ENCODE measurements at places on chromosomes 11 and 22.

GRCh38 chr22:32401486-32401885 is 10.6 kb downstream of the RTCB start:
- DNase-seq: no peak

DNA sequence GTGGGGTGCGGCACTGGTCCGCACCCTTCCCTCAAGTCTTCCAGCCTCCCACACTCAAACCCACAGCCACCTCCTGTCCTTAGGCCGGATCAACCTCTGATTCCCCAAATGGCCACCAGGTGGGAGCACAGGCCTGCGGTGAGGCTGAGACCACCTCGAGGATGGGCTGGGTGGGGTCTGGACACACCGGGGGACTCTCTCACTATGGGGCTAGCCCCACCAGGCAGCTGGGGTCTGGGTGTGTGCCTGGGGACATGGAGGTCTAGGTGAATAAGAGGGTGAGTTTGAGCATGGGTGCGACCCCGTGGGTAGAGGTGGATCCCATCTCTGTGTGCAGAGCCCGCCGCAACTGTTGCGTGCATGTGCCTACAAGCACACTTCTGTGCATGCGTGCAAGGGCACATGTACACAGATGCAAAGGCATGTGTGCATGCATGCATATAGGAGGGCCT is 32.6 kb downstream of the MYO18B start:
- no peak for DNase-seq

DNA sequence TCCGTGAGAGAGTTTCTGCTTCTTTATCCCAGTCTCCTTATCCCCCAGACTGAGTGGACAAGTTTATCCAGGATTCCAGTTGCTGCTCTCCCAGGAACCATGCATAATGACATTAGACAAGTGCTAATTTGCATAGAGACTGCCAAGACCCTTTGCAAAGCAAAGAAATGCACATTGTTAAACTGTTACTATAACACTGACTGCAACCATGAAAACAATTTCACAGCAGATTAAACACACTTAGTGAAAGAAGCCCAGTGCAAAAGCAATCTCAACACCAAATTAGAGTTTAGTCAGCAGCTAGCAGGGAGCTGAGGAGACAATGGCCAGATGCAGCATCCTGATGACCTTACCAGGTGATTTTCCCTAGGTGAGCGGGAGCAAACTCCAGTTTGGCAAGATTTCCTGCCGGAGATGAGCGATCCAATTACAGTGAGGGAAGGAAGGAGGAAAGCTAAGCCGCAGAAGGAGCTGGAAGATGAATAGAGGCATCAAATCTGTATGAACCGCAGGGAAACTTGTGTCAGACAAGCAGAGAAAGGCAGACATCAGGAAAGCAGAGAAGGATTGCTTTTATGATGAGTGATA is 273.8 kb upstream of the B3GAT1 start:
- no peak for DNase-seq

DNA sequence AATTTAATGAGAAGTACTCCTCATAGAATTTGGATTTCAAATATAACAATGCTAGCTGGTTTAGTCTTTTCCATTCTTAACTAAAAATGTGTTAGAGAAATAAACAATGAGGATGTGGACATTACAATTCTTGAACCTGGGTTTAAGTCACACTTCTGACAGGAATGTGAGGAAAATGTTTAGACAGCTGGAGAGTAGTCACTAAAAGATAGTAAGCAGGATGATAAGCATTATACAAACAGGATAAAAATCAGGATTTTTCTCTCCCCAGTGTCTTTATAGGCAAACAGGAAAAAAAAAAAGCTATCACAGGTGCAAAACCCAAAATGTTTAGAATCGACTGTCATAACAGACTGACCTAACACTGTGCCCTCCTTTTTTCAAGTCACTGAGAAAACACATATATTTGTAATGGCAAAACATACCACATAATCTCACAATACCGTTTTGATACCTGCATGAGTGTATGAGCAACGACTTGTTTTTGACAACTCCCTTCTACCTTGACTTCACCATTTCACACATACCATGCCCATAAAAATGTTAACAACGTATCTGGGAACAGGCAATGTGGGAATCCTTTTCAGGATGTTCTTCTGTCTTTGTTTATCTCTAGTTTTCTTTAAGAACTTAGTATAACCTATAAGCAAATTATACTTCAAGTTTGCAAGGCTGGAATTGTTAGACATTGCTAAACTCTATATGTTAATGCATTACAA is 242.0 kb downstream of the SBF2 start:
- no peak for DNase-seq

- DNase-seq: no peak
Measured at GRCh38 chr11:100776212-100776896, 89.3 kb downstream of the ARHGAP42 start.

GRCh38 chr11:465896-466530 is 15.9 kb downstream of the PTDSS2 start:
- DNase-seq: no peak

GRCh38 chr11:82995754-82996398 is 75.8 kb downstream of the RAB30 start:
- DNase-seq: no peak

- DNase-seq: no peak
Measured at GRCh38 chr11:74839971-74840370, 91.3 kb downstream of the RNF169 start.

GRCh38 chr11:12241401-12241800 is 131.0 kb downstream of the MICAL2 start:
- DNase-seq: no peak

DNA sequence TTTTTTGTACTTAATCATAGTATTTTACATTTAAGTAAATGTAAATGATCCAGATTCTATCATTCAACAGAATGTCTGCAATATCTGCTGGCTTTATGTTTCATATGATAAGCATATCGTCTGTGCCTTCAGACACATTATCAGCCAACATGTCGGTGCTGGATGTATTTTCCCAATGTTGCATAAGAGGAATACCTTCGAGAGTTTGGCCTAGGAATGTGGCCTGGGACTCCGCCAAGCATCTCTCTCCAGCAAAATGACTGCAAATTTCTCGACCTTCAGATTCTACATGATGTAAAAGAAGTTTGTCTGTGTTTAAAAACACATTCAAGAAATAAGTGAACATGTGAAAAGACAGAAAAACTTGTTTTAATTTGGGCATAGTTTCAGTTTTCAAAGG is 6.9 kb downstream of the BDNF start:
- no peak for DNase-seq

DNA sequence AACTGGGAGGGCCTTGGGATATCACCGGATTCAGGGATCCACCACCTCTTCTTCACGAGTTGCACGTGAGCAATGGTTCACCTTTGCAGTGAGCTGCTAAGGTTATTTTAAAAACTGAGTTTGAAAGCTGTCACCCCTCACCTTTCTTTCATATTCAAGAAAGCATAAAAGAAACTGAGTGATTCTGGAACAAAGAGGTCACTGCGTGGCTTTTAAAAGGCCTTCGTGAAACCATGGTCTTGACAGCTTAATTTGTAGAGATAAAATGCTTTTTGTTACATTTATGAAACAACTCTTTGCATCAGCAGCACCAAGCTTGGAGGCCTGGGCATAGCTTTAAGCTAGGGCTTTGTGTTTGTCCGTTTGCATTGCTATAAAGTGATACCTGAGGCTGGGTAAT is 101.4 kb upstream of the NECTIN1 start:
- no peak for DNase-seq

GRCh38 chr11:94342250-94342649 is 37.9 kb downstream of the IZUMO1R start:
- DNase-seq: no peak

DNA sequence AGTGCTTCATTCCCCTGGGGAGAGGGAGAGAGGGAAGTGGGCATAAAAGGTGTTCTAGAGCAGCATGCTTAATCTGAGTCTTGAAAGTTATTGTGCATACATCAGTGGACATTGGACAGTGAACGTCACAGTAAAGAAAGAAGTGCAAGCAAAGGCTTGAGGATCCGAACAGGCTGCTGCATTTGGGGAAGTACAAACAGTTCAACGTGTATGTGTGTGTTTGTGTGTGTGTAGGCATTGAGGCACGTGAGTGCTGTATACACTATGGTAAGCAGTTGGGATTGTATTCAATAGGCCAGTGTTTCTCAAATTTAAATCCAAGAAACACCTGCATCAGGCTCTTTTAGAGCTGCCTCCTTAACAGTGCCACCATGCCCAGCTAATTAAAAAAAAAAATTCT is 10.4 kb upstream of the EIF3M start:
- no peak for DNase-seq

DNA sequence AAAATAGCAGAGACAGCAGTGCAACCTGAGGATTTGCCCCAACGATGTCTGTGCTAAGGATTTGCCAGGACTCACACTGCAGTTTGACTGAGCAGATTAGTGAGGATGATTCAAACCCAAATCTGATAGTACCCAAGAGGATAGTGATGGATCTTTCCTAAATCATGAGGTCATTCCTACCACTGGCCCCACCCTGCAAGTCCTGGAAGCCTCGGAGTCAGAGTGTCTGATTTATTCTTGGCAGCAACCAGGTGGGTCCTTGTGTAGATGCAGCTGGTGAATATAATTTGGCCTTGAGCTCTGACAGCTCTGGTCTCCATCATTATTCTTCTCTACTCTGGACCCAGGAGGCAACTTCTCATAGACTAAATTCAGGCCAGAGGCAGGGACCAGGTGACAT is 179.3 kb upstream of the RAG2 start:
- no peak for DNase-seq

- no peak for DNase-seq
Measured at GRCh38 chr22:48537343-48537680, 1290.4 kb downstream of the BRD1 start.

GRCh38 chr11:73956876-73957653 is 6.2 kb downstream of the DNAJB13 start:
- DNase-seq: no peak

GRCh38 chr11:19370100-19370861 is 129.5 kb upstream of the E2F8 start:
- DNase-seq: no peak

DNA sequence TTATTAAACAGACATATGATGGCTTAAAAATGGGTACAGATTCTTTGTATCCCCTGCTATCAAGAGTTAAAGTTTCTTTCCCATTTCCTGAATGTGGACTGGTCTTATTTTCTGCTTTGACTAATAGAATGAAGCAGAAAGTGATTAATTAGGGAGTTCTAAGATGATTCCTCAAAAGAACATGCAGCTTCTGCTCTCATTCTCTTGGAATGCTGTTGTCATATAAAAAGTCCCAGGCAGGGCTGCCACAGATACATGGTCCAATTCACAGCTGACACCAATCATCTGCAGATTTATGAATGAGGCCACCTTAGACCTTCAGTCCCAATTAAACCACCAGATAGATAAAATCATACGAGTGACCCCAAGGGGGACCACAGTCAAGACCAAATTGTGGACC is 844.5 kb upstream of the RAG2 start:
- DNase-seq: no peak

DNA sequence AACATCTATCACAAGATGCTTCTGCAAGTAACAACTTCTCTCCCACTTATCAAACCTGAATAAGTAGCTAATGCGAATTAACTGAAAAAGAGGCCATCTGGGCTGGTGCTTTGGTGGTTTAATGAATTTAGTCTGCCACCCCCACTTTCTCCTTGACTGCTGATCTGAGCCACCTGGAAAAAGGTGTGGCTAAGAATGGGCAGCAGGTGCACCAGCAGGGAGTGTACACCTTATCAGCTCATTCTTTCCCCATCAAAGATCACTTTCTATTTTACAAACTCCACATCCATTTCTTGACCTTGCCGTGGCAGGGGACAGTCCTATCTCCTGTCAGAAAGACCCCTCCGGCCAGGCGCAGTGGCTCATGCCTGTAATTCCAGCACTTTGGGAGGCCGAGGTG is 6.5 kb downstream of the RFPL3 start:
- DNase-seq: no peak

- DNase-seq: no peak
Measured at GRCh38 chr11:94768602-94769541, 716 bp downstream of the AMOTL1 start.

DNA sequence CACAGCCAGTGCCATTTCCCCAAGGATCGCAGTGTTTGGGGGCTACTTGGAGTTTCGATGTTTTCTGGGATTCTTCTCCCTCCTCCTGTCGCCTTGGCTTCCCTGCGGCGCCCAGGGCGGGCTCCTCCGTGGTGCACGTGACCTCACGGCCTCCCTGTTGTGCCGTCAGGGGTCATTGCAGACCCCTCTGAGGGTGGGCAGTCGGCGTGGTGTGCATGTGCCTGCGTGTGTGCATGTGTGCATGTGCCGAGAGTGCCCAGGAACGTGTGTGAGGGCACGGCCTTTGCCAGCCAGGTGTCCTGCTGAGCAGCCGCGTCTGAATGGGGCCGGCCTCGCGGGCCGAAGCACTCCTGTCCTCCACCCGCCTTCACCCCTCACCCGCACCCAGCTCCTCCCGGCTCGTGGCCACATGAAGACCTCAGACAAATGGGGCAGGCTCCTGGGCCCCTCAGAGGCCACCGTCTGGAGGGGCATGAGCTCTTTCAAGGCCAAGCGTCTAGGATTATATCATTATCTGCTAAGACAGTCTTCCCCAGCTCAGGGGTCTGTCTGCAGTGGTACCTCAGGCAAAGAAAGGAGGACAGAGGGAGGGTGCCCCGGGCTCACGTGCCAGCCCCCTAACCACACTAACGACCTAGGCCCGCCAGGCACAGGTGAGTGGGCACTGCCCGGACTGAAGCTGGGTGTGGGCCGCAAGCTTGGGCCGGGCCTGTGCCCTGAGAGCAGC is 9.4 kb upstream of the MRPL23 start:
- no peak for DNase-seq

DNA sequence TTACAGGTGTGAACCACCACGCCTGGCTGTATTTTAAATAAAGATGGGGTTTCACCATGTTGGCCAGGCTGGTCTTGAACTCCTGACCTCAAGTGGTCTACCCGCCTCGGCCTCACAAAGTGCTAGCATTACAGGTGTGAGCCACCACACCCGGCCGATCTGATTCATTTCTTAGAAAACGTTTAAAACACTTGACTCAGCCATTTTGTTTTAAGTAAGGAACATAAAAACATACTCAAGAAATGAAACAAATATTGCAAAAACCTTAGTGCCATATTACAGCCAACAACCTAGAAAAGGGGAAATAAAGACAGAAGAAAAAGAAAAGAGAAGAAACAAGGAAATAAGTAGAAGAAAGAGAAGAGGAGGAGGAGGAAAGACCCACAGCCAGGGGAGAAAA is 17.4 kb downstream of the LRFN4 start:
- DNase-seq: no peak

DNA sequence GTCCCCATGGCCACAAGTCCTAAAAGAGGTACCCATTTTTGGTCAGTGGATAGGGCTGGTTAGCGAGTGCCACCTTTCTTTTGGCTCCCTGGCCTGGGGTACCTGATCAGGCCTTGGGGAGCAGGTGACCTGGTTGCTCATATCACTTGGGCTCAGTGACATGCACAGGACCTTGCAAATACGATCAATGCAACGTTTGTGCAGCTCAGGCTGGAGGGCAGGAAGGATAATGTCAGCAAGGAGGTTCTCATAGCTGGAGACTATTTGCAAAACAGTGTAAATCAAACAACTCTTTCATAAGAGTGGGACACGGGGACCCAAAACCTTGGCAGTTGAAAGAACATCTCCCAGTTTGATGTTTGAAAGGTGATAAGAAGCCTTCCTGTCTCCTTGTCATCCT is 127.4 kb upstream of the CADM1 start:
- no peak for DNase-seq
